Vagina (tissue), 2 donors: ENCODE measurements at places on chromosomes 12 and 14. TPM values are rescaled to one million over a fixed set of nuclear protein-coding genes. Genes with fewer than 3 reads are reported as not detected.

SYCP3 gene
- total RNA-seq, result not detected

GRCh38 chr12:6667559-6668210 lies 4.8 kb upstream of the ING4 start:
- DNase-seq, result no peak
- no peaks in the 10 kb centered on the region for H3K4me1 ChIP-seq
- no peaks in the 10 kb centered on the region for H3K27me3 ChIP-seq

- H3K27me3 ChIP-seq, result no peaks in the 10 kb centered on the region
- H3K4me1 ChIP-seq, result no peaks in the 10 kb centered on the region
- no peaks in the 10 kb centered on the region for H3K36me3 ChIP-seq
- H3K27ac ChIP-seq, result no peak overlapping the region
- DNase-seq, result no peak
Observed at GRCh38 chr14:100864960-100865681, 38.4 kb downstream of the RTL1 start.

- H3K4me3 ChIP-seq, result no peak overlapping the region
- H3K36me3 ChIP-seq, result no peaks in the 10 kb centered on the region
- no peak overlapping the region for H3K27ac ChIP-seq
Observed at GRCh38 chr14:104151566-104152245, 13.3 kb downstream of the KIF26A start.

DNA sequence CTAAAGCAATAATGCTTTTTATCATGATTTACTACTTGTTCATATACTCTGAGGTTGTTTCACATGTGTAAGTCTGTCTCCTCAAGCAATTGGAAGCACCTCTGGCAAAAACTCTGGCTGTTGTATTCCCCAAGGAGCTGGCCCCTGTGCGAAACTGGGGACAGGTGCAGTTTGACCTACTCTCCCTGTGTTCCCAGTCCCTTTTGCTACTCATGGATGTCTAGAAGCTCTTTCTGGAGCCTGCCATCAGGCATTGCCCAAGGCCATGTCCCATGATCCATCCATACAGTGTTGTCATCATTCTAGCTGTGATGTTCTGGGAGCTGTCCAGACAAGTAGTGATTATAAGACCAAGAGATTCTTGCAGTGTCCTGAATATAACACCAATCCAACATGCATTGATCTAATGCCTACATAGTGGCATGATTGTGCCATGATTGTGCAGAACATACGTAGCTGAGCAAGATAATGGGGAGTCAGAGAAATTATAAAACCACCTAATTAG lies 14.9 kb downstream of the AKAP6 start:
- no peaks in the 10 kb centered on the region for H3K4me1 ChIP-seq
- H3K27me3 ChIP-seq, result no peaks in the 10 kb centered on the region
- H3K36me3 ChIP-seq, result no peaks in the 10 kb centered on the region
- H3K27ac ChIP-seq, result no peak overlapping the region

DNA sequence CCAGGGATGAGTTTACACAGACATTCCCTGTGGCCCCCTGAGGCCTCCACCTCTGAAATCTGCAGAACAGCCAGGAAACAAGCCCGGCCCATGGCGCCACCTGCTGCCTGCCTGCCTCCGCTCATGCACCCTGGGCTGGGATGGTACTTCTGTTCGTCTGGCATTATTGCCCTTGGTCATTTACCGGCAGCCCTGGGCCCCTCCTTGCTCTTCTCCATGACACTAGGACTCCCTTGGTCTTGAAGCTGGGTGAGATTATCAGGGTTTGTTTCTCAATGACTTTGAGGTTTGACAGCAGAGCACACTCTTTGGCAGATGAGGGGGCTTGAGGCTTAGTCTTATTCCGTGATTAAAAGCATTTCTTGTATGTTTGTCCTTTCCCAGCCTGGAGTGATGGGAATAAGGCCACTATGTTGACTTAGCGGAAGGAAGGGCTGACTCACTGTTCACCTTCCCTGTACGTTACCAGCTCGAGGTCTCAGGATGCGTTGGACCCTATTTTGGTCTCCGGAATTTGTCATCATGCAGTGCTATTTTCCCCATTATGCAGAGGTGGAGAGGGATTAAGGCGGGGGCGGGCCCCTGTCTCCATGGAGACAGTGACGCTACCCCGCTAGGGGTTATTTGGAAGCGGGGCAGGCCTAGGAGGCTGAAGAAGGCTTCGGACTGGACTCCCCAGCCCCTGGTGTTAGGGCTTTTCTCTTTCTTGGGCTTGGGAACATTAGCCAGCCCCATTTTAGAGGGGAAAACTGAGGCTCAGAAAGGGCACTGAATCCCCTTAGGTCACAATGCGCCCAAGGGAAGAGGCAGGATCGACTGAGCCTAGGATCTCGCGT lies 706 bp upstream of the PEX5 start:
- H3K27me3 ChIP-seq, result no peaks in the 10 kb centered on the region
- H3K4me1 ChIP-seq, result peaks cover 33% of the 10 kb centered on the region

GRCh38 chr12:122688291-122688690 lies 14.9 kb downstream of the HCAR2 start:
- DNase-seq, result no peak
- H3K4me3 ChIP-seq, result no peak overlapping the region
- H3K27ac ChIP-seq, result no peak overlapping the region

GRCh38 chr12:68036642-68037041 lies 47.4 kb downstream of the IFNG-AS1 start:
- no peaks in the 10 kb centered on the region for H3K27me3 ChIP-seq
- H3K27ac ChIP-seq, result no peak overlapping the region
- DNase-seq, result no peak
- H3K4me3 ChIP-seq, result no peak overlapping the region

GRCh38 chr12:3680919-3681594 lies 71.9 kb downstream of the CRACR2A start:
- no peaks in the 10 kb centered on the region for H3K36me3 ChIP-seq
- H3K4me1 ChIP-seq, result no peaks in the 10 kb centered on the region
- peak; percentile 94 for DNase-seq
- H3K27ac ChIP-seq, result no peak overlapping the region
- H3K4me3 ChIP-seq, result no peak overlapping the region
- H3K27me3 ChIP-seq, result no peaks in the 10 kb centered on the region

DNA sequence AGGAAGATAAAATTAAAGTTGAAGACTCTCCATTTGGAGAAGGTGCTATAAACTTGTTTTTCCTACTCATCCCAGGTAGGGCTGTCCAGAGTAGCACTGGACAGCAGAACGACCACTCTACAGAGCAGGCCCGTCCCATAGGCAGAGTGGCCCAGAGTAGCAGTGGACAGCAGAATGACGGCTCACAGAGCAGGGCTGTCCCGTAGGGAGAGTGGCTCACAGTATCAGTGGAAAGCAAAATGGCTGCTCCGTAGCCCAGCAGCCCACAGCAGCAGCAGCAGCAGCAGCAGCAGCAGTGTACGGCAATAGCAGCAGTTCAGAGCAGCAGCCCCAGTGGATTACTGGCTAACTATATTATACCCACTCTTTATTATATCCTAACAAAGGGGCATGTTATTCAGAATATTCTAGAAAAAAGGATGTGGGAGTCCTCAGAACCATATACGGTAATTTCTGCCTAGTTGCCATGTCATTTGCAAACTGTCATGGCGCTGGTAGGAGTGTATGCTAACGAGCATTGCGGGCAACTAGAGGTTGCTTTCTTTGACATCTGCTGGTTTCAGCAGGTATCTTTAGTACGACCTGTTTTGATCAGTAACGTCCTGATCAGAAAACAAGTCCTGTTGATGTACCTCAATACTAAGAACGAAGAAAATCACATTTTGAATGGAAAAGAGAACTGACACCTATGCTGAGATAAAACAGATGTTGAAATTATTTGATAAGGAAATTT lies 567.3 kb downstream of the SLC16A7 start:
- no peaks in the 10 kb centered on the region for H3K36me3 ChIP-seq
- no peak overlapping the region for H3K27ac ChIP-seq
- H3K4me3 ChIP-seq, result no peak overlapping the region
- no peaks in the 10 kb centered on the region for H3K27me3 ChIP-seq
- no peak for DNase-seq
- H3K4me1 ChIP-seq, result no peaks in the 10 kb centered on the region

GRCh38 chr14:72692696-72693095 lies 201.2 kb downstream of the DPF3 start:
- no peaks in the 10 kb centered on the region for H3K4me1 ChIP-seq
- H3K4me3 ChIP-seq, result no peak overlapping the region
- H3K36me3 ChIP-seq, result no peaks in the 10 kb centered on the region
- no peak for DNase-seq
- no peaks in the 10 kb centered on the region for H3K27me3 ChIP-seq

OASL gene
- total RNA-seq, result 0.98 TPM

HHIPL1 gene
- total RNA-seq, result 5.9 TPM

GRCh38 chr14:63951429-63951828 lies 98.6 kb downstream of the SYNE2 start:
- H3K27ac ChIP-seq, result no peak overlapping the region
- no peak for DNase-seq
- no peaks in the 10 kb centered on the region for H3K36me3 ChIP-seq
- no peaks in the 10 kb centered on the region for H3K4me1 ChIP-seq
- H3K27me3 ChIP-seq, result no peaks in the 10 kb centered on the region
- no peak overlapping the region for H3K4me3 ChIP-seq

PLEKHG3 gene
- 50.1 TPM for total RNA-seq

DNA sequence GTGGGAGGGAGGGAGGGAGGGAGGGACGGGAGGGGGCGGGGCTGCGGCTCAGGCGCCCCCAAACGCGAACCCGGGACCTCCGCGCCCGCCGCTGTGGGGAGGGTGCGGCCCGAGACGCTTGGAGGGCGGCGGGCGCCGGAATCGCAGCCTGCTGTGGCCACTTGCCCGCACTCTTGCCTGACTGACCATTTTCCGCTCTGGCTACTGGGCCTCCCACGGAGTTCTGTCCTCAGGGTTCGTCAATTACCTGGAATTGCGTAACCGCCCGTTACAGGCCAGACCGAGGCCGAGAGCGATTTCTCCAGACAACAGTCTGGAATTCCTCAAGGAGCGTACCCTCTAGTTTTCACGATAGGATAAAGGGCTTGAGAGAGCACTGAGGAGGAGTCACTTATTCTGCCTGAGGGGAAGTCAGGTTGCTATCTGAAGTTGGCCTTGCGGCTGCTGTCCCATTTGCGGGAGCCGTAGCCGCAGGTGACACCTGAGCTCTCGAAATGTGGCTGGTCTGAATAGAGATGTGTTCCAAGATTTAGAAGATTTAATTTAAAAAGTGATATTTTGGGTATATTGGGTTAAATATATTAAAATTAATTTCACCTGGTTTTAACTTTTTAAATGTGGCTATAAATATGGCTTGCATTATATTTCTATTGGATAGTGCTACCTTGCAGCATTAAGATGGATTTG lies 446 bp upstream of the ZNF641 start:
- H3K36me3 ChIP-seq, result peaks cover 18% of the 10 kb centered on the region
- H3K4me3 ChIP-seq, result peak overlapping the region; percentile 73
- no peaks in the 10 kb centered on the region for H3K27me3 ChIP-seq
- peaks cover 31% of the 10 kb centered on the region for H3K4me1 ChIP-seq

GRCh38 chr14:61813096-61813606 lies 50.9 kb downstream of the SNAPC1 start:
- no peak overlapping the region for H3K27ac ChIP-seq
- H3K27me3 ChIP-seq, result no peaks in the 10 kb centered on the region
- no peak for DNase-seq
- no peaks in the 10 kb centered on the region for H3K36me3 ChIP-seq
- no peaks in the 10 kb centered on the region for H3K4me1 ChIP-seq
- peak overlapping the region; percentile 44 for H3K4me3 ChIP-seq

DNA sequence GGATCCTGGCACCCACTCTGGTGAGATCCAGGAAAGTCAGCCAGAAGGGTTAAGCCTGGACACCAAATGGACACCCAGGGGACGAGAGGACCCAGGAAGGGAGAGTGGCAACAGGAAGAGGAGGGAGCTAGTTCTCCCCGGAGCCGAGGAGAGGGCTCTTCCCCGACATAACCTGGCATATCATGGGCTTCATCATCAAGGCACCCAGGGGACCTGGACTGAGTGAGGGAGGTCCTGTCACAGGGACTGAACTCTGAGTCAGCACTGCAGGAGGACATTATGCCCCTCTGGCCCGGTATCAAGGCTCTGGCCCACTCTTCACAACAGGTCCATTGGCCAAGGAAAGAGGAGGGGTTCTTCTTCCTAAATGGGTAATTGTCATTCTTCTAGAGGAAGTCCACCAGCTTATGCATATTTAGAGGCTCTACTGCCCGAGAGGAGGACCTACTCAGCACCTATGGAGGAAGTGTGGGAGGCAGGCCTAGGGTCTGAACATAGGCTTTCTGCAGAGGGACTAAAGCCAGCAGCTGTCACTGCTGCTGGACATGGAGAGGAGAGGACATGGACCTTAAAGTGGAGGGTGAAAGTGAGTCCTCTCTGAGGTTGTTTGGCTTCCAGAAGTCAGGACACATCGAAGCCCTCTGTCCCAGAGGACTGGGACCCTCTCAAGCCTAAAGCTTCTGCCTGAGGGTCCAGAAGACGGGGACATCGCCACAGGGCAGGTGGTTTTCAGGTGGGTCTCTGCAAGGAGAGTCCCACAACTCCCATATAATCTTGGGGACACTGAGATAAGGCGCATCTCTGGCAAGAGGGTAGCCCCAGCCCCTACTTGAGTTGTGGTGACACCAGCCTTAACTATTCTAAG lies 18.6 kb downstream of the ISCA2 start:
- H3K27ac ChIP-seq, result no peak overlapping the region
- H3K36me3 ChIP-seq, result no peaks in the 10 kb centered on the region
- H3K4me3 ChIP-seq, result no peak overlapping the region
- no peak for DNase-seq
- H3K4me1 ChIP-seq, result no peaks in the 10 kb centered on the region
- no peaks in the 10 kb centered on the region for H3K27me3 ChIP-seq

RBP5 gene
- 3.7 TPM for total RNA-seq

OR4E2 gene
- not detected for total RNA-seq

RDH16 gene
- 2.9 TPM for total RNA-seq

SETD3 gene
- total RNA-seq, result 49.8 TPM
